Motor neuron (in vitro differentiated cells): ENCODE measurements at places on chromosomes 2 and 18. TPM values are rescaled to one million over a fixed set of nuclear protein-coding genes. Genes with fewer than 3 reads are reported as not detected.

DNA sequence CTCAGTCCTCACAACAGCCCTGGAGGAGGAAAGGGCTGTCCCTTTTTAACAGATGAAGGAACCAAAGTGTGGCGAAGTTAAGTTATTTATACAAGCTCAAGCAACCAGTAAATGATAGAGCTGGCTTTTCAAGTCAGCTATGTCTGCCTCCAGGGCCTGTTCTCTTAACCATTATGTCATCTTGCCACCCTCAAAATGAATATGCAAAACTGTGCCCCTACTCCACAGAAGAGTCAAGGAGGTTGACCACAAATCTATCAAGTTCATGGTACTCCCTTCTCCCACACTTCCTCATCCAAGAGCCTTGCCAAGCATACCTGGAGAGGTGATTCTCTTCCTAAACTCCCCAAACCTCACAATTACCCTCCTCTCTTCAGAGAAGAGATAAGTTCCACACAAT, 37.3 kb upstream of the CREB1 start:
- no peak for ATAC-seq

GRCh38 chr2:140786585-140786984, 1344.2 kb downstream of the LRP1B start:
- no peak for ATAC-seq

DNA sequence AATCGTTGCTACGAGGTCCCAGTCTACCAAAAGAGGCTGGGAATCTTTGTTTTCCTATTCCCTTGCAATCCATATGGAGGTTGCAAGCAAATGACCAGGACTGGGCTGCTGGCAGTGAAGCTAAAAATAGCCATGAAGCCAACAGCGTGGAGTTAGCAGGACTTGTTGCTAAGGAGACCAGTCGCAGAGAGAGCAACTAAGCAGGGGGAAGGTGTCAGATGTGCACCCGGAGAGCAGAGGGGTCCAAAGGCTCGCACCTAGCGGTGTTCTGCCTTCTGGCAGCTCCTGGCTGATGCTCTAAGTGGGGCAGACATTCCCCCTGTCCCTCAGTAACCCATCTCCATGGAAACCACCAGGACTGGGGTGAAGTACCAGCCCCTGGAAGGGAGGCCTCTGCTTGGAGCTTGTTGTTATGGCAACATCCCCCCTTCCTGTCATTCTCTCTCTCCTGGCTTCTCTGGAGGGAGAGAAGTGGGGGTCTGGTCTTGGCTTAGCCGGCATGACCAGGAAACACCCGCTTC, 84.6 kb downstream of the DNMT3A start:
- ATAC-seq = peak; percentile 87

Gene DTNA
- total RNA-seq = 140 and 183 TPM in 2 replicates
